ENCODE measurements at places on chromosomes 5 and 9.

DNA sequence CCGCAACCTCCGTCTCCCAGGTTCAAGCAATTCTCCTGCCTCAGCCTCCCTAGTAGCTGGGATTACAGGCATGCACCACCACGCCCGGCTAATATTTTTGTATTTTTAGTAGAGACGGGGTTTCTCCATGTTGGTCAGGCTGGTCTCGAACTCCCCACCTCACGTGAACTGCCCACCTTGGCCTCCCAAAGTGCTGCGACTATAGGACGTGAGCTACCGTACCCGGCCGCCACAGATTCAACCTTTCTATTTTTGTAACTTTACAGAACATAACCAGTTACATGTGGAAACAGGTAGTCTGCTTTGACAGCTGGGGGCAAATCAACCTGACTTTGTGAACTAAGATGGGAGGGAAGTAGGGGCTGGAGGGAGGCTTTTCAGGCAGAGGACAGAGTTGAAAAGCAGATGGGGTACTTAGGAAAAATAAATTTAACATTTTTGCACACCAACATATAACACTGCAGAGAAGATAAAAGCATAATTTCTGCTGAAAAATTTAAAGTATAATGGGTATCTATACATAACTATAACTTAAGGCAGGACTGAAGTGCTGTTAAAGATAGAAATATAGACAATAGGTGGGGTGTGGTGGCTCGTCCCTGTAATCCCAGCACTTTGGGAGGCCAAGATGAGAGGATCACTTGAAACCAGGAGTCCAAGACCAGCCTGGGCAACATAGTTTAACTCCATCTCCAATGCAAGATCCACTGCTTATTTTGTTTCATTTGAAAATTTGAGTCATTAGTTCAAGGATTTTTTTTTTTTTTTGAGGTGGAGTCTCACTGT is 5.1 kb downstream of the RPL37 start:
- no peak for DNase-seq

- DNase-seq: no peak
Observed at GRCh38 chr9:98171176-98171925, 21.1 kb downstream of the CORO2A start.

GRCh38 chr5:108636135-108636853 is 111.4 kb upstream of the FER start:
- no peak for DNase-seq

GRCh38 chr5:153960269-153961215 is 78.2 kb downstream of the FAM114A2 start:
- no peak for DNase-seq

GRCh38 chr9:35938474-35939356 is 19.2 kb downstream of the OR2S2 start:
- no peak for DNase-seq

GRCh38 chr9:115277301-115277700 is 159.3 kb upstream of the TNC start:
- DNase-seq: no peak

GRCh38 chr5:72393052-72393451 is 72.9 kb downstream of the PTCD2 start:
- DNase-seq: no peak

- DNase-seq: no peak
Observed at GRCh38 chr5:77824981-77825380, 48.8 kb upstream of the TBCA start.

- DNase-seq: no peak
Observed at GRCh38 chr5:146529984-146530383, 14.0 kb upstream of the GPR151 start.

- DNase-seq: no peak
Observed at GRCh38 chr9:77488439-77489126, 159.5 kb downstream of the GNA14 start.

Data from stomach (tissue), 19 donors.